ENCODE measurements at places on chromosomes 1 and 21.

GRCh38 chr21:37627561-37627960 lies 261.0 kb downstream of the DYRK1A start:
- DNase-seq, result no peak

DNA sequence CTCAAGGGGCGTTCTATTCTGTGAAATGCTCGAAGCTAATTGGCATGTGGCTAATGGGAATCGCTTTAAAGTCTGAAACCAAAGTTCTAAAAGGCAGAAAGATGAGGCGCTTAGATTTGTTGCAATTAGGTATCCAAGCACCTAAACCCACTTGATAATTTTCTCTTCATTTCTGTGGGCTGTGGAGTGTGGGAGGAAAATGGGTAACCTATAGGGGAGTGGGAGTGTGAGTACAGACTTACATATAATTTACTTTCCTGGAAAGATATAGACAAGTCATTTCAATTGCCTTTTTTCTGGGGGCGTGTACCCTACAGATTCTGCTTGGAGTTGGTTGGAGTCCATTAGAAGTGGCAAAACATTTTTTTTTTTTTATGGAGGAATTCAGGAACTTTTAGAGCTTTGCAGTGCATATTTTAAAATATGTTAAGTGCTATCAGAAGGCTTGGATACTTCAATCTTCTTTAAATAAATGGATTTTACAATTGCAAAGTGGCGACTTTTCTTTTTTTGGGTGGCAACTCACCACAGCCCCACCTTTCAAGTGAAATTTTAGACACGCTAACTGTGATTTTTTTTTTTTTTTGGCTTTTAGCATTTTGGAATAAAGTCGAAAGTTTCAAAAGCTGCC lies 254.5 kb downstream of the CAMTA1 start:
- DNase-seq, result no peak

GRCh38 chr1:22018583-22019559 lies 17.4 kb downstream of the CELA3A start:
- DNase-seq, result peak; percentile 74

DNA sequence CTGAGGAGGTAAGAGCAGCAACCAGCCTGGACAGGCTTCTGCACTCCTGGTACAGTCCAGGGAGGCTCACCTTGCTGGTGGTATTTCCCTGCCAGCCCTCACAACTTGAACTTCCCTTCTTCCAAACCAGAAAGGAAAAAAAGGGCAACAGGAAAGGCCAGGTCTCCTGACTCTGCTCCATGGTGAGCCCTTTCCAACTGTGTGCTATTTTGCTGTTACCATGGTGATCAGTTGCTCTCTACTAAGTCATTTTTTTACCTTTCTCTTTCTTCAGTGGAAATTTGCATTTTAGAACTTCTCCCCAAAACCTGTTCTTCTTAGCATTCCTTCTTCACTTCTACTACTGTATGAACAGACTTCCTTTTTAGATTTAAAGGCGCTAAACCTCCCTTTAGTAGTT lies 164.3 kb downstream of the GRIK1 start:
- no peak for DNase-seq

DNA sequence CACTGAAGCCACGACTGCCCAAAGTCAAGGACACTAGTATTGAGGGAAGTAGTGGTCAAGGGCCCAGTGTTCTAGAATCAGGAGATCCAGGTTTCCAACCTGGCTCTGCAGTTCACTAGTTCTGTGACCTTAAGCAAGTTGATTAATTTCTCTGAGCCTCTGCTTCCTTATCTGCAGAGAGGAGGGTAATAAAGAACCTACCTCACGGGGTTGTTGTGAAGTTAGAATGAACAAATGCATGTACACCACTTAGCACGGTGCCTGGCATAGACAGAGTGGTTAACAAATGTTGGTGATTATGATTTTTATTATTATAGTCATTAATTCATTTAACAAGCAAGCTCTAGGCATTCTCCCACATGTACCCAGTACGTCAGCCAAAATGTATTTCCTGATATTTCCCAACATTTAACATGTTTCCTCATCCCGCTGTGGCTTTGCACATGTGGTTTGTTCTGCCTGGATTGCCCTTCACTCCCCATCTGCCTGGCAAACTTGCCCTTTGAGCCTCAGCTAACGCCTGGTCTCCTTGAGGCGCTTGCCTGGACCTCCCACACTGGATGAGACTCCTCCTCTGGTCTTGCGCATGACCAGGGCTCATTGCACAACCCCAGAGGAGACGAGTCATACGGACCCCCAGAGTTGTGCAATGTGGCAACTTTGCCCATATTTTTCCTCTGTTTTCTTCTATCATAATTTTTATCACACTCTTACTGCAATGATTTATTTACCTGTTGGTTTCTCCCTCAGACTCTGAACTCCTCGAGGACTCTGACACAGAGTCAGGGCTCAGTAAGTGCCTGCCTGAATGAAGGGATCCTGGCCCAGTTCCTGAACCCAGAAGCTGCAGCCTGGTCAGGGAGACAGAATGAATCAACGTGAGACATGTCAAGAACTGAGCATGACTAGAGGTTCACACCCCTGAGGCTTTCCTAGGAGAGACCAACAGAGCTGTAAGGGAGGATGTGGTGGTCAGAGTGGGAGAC lies 20.7 kb upstream of the MFSD2A start:
- DNase-seq, result no peak

- no peak for DNase-seq
These were observed 938 bp upstream of the ACTN2 start for GRCh38 chr1:236685205-236685916.

DNA sequence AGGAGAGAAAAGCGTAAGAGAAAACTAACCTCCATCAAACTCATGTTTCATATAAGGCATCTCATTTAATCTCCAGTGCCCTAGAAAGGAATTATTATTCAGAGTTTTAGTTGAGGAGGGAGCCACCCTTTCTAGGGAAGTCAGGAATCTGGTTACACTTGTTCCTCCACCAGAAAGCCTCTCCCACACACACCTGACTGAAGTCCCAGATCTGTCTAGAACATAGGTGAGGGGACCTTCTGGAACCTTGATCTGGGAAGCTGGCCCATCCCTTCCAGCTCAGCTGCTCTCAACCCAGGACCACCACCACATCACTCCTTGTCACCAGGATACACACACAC lies 1.9 kb upstream of the DENND2D start:
- DNase-seq, result no peak

DNA sequence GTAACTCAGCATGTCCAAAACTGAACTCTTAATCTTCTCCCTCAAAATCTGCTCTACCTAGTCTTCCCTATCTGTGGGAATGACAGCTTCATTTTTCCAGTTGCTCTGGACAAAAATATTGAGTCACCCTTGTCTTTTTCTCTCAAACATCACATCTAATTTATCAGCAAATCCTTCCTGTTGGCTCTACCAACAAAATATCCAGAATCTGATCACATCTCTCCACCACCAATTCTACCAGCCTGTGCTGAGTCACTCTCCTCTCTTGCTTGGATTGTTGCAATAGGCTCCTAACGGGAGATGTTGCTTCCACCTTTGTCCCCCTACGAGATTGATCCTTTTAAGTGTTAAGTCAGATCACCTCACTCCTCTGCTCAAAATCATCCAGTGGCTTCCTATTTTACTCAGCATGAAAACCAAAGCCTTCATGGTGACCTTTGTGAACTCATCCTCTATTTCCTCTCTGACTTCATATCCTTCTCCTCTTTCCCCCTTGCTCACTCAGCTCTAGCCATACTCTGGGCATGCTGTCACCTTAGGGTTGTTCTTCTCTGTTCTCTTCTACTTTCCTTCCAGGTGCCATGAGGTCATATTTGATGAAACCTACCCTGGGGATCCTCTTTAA lies 21.5 kb upstream of the SMYD2 start:
- no peak for DNase-seq

DNA sequence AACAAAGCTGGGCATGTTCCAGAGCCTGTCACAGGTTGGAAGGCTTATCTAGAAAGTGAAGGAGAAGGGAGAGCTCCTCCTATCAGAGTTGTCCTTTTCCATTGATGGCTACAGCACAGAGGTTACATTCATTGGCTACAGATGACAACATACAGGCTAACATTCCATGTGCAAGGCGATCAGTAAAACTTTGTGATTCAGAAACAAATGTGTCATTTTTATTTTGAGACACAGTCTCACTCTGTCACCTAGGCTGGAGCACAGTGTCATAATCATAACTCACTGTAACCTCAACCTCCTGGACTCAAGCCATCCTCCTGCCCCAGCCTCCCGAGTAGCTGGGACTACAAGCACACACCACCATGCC lies 32.6 kb downstream of the TRIM67 start:
- no peak for DNase-seq

DNA sequence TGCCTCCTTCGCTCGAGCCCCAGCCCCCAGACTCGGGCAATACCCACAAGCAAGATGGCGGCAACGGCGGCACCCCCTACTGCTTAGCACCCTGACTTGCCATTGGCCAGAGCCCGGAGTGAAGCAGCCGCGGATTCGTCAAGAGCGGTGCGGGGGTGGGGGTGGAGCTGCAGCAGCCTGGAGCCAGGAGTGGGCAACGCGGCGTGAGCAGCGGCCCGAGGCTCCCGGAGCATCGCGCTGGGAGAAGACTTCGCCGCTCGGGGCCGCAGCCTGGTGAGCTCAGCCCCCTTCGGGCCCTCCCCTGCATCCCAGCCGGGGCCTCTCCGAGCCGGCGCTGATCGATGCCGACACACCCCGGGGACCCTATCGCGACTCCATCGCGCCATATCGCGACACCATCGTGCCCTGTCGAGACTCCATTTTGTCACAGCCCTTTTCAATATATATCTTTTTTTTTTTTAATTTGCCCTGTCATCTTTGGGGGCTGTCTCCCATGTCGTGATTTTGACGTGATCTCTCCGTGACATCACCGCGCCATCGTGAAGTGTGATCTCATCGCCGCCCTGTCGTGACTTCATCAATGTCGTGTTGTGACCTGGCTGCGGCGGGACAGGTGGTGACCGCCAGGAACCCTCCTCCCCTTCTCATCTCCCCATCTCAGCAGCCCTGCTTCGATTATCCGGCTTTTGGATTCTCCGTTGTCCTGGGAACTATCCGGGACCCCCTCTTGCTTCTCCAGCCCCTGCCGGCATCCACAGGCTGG lies at the start of gene NCDN:
Gene NCDN, plus strand, starts transcription at position 189 of the 763 bp plus-strand sequence. Its CDS starts 392 bp downstream, at position 581.
- DNase-seq, result peak; percentile 94

- no peak for DNase-seq
These were observed 227.3 kb downstream of the DYRK1A start for GRCh38 chr21:37593740-37594471.

DNA sequence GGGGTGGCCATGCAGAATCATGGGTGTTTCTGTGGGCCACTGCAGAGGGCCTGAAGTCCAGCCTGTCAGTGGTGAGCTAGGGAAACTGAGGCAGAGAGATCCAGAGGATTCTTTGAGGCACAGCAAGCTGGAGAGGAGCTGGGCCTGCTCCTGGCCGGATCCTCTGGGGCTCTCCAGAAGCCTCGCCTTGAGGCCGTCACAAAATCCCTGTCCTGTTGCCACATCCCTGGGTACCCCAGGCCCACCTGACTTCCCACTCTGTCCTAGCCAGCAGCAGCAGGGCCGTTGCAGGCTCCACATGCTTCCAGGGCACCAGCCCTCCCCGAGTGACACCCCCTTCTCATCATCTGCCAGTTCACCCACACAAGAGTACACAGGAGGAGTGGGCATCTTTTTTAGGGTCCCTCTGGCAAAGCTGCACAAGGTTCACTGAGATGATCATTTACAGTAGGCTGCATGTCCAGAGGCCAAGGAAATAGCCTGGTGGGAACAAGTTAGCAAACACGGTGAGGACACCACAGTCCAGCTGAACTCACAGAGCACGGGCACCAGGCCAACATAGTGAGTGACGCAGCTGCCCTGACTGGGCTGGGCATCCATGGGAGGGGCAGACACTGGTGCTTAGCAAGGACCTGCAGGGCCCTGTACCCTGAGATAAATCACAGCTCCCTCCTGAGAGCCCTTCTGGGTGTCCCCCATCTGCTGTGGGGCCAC lies 25.1 kb upstream of the TSPEAR start:
- DNase-seq, result no peak

- no peak for DNase-seq
These were observed 41.1 kb upstream of the TNFRSF1B start for GRCh38 chr1:12125422-12126355.

DNA sequence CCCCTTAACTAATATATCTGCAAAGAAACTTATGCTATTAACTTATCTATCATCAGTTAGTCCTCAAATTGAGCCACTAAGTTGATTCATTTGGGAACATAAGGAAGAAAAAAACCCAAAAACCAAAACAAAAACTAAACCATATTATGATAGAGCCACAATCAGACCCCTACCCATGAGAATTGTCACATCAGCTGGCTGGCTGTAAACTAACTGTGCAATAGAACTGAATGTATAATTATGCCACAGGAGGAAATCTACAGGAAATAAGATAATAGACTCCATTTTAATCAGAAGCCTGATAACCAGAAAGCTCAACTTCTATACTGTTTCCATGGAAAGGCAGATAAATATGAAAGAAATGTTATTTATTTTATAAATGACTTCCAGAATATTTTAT lies 110.0 kb downstream of the RGL1 start:
- no peak for DNase-seq

DNA sequence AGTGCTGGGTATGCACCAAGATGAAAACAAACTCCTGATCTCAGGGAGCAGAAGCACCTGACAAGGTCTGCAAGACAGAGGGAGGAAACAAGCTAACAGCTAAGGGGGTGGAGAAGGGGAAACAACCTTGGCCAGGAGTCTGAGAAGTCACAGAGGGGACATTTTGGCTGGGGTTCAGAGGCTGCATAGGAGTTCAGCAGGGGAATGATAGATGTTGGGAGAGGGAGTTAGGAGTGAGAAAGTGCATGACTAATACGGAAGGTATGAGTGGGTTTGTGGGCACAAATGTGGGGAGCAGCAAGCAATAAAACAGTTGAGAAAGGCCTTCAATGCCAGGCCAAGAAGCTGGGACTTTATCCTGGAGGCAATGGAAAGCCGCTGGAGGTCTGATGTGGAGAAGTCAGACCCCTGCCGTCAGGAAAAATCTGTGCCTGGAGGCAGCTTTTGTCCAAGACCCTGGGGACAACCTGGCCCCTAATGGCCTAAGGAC lies 16.4 kb downstream of the EPHA2 start:
- no peak for DNase-seq

GRCh38 chr1:201481004-201481380 lies 12.0 kb upstream of the PHLDA3 start:
- no peak for DNase-seq

GRCh38 chr1:91556556-91556955 lies 55.9 kb downstream of the CDC7 start:
- no peak for DNase-seq

- DNase-seq, result no peak
These were observed 26.7 kb downstream of the SNX7 start for GRCh38 chr1:98688110-98688739.

DNA sequence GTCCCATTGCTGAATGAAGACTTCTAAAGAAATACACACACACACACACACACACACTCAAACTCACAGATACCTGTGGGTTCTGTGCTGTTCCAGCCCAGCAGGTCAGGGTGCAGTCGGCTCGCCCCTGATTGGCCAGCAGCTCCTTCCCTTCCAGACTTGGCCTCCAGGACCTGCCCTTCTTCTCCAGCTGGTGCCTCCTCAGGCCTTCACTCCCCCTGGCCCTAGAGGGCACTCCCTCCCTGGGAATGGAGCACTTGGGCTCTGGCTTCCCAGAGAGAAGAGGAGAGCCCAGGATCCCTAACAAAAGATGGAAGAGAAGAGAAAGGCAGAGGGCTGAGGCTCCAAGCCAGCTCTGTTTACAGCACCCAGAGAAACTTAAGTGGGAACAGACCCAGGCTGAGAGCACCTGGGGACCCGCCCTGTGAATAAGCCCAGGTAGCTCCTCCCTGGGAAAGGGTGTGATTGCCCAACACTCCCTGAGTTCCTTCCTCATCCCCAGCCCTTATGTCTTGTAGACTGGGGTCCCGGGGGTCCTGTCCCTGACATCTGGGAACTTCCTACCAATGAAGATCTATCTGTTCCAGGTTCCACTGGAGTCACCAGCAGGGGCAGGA lies at the start of gene PGLYRP3:
Gene PGLYRP3, minus strand, starts transcription at position 383 of the 617 bp plus-strand sequence. CDS start 2,287 bp downstream, outside the sequence.
- no peak for DNase-seq

Measured in central memory CD4-positive, alpha-beta T cell (primary cell).